Endothelial cell of umbilical vein (primary cell): ENCODE measurements at places on chromosomes 12 and 14. TPM values are rescaled to one million over a fixed set of nuclear protein-coding genes. Genes with fewer than 3 reads are reported as not detected.

GRCh38 chr14:65137648-65138307, 35.5 kb upstream of the MAX start:
- DNase-seq, result no peak
- peaks cover 5% of the 10 kb centered on the region for H3K27me3 ChIP-seq
- no peaks in the 10 kb centered on the region for H3K36me3 ChIP-seq
- no peak overlapping the region for H3K4me3 ChIP-seq

GRCh38 chr12:132321321-132322118, 7.9 kb downstream of the GALNT9 start:
- H3K27ac ChIP-seq, result no peak overlapping the region
- DNase-seq, result no peak
- no peak overlapping the region for H3K4me3 ChIP-seq
- no peaks in the 10 kb centered on the region for H3K36me3 ChIP-seq
- H3K27me3 ChIP-seq, result no peaks in the 10 kb centered on the region

C14orf132 gene
- total RNA-seq, result 3.6 and 7.6 TPM in 2 replicates

RERG gene
- total RNA-seq, result not detected in 2 replicates

PIANP gene
- 0.14 and 0.55 TPM in 2 replicates for total RNA-seq
